Muscle of leg (tissue), 16 donors: ENCODE measurements at places on chromosomes 6 and 20. TPM values are rescaled to one million over a fixed set of nuclear protein-coding genes. Genes with fewer than 3 reads are reported as not detected.

GRCh38 chr20:56765172-56766073 is 136.3 kb downstream of the TFAP2C start:
- DNase-seq, result peak; percentile 7

Gene SLC13A3
- polyA plus RNA-seq, result 2.5 TPM

- no peak for DNase-seq
These were observed 193.6 kb upstream of the CST7 start for GRCh38 chr20:24755411-24755922.

DNA sequence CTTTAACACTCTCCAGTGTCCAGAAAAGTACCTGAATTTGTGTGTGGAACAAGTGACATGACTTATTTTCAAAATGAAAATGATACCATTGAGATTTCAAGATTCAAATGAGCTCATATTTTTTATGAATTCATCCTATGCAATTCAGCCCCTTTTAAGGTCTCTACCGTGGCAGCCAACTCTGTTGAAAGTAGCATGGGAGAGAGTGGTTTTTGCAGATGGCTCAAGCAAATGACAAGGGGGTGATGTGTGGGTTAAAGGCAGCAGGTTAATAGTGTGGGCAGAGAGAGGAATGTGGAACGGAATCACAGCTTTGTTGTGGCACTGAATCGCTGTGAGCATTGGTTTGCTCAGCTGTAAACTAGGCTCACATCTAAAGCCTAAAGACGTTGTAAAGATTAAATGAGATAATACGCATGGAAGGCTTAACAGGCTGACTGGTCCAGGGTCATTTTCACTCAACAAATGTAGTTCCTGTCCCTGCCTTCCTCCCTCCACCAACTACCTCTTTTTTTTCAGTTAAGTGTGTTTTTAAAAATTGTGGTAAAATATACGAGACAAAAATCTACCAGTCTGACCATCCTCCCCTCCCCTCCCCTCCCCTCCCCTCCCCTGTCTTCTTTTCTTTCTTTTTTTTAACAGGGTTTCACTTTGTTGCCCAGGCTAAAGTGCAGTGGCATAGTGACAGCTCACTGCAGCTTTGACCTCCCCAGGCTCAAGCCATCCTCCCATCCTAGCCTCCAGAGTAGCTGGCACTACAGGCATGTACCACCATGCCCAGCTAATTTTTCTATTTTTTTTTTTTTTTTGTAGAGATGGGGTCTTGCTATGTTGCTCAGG is 114.7 kb upstream of the ZNF217 start:
- DNase-seq, result peak; percentile 42

Gene CEP250
- polyA plus RNA-seq, result 32.9 TPM

DNA sequence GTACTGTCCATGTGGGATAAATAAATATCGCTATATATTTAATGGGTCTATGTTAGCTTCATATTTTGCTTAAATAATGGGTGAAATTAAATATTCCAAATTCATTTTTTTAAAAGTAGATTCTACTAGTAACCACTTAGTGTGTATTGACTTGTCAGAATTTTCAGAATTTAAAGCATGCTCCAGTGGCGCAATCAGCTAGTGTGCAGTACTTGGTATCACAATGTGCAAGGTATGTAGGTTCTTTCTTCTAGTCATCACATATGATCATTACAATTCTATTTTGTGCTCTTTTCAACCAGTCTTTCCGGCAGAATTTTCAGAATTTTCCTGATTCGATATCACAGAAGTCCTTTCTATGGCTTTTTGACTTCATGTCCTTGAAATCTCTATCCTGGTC is 32.6 kb downstream of the PDE7B start:
- no peak for DNase-seq

DNA sequence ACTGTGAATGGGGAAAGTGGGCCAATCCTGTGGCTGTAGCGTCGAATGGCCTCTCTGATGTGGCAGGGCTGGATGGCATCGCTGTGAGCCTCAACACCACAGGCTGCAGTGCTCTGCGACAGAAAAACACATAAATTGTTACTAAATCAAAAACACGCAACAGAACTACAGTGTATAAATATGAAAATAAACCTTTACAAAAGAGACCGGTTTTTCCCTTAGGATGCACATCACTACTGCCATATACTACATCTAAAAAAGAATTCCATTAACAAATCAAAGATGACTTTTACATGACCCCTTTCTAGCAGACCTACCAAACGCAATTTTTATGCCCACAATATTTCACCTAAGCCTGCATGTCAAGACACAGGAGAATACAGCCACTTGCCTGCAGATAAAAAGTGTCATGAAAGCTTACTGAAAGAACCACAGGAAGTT is 395.5 kb upstream of the RUNX2 start:
- no peak for DNase-seq

Gene TUBB1
- 1.0 TPM for polyA plus RNA-seq
